ENCODE measurements at places on chromosomes 16 and 17.

DNA sequence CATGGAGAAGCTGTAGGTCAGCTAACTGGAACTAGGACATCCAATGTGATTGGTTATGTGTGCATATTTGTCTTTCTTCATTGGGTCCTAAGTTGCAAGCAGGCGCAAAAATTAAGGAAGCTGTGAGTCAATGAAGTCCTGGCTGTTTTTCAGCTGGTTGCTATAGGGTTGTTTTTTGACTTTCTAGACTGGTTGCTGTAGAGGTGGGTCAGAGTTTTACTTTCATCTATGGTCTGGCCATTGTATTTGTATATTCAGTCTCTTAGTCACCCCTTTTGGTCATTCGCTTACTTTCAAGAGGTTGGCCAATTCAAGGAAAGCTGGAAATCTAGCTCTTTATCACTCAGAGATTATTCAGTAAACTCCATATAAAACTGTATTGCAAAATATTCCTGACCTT, 62.0 kb upstream of the AMZ2 start:
- DNase-seq: no peak

DNA sequence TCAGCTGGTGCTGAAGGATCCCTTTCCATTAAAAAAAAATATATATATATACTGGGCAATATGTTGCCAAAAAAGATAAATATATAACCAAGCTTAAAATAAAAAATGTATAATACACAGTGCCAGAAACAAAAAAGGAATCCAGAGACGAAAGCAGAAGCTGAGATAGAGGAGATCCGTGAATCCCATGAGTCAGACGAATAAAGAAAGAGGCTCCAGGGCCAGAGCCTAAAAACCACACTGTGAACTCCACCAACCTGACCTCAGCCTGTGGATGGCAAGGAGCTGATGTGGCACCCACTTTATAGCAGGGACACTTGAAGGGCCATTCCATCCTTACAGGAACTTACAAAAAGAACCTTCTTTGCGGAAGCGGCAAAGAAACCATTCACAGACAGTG, 34.8 kb downstream of the PITPNM3 start:
- DNase-seq: no peak

DNA sequence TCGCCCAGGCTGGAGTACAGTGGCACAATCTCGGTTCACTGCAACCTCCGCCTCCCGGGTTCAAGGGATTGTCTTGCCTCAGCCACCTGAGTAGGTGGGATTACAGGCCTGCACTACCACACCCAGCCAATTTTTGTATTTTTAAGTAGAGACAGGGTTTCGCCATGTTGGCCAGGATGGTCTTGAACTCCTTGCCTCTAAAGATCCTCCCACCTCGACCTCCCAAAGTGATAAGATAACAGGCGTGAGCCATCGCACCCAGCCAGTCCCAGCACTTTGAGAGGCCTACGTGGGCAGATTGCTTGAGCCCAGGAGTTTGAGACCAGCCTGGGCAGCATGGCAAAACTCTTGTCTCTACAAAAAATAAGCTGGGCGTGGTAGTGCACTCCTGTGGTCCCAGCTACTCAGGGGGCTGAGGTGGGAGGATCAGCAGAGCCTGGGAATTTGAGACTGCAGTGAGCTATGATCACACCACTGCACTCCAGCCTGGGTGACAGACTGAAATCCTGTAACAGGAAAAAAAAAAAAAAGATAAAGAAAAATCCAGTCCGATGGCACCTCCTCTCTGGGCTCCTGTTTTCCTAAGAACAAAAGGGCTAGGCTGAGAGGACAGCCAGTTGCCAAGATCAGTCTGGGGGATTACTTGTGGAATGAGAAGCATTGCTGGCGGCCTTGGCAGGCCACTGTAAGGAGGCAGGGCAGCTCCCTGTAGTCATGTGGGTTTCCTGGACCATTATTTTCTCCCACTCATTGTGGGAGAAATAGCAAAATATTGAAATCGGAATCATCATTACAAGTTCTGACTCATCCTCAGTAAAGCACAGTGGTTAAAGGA, 3.0 kb upstream of the PIPOX start:
- no peak for DNase-seq

DNA sequence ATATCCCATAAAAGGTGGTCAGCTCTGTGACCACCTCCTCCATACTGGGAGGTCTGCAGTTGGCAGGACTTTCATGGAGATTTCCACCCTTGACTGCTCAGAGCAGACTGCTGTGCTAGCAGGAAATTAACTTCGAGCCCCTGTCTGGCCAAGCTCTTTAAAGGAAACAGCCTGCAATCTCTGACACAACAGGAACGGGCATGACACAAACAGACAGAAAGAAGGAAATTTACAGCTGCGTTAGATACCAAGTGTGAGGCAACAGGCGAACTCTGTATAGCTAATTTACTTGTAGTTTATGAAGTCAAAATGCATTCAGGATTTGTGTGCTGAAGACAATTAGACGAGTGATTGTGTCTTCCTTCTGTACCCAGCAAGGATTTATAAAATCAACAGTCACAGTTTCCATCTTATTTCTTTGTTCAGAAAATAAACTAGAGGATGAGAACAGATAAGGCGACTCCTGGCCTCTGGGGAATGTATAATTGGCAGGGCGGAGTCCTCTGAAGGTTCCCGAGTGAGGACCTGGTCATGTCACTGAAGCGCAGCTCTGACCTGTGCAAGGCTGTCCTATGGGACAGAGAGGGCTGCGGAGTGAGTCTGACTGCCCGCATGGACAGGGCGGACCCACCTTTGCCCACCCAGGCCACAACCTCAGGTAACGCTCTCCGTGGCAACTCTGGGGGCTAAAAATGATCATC, 16.1 kb downstream of the WIPI1 start:
- no peak for DNase-seq

GRCh38 chr17:12510535-12510934, 155.2 kb upstream of the MYOCD start:
- DNase-seq: no peak
